Stimulated activated CD8-positive, alpha-beta memory T cell treated with anti-CD3 and anti-CD28 coated beads, Interleukin-2, amount 100 ng/mL, for 1 hour (primary cell): ENCODE measurements at places on chromosomes 7 and 10.

DNA sequence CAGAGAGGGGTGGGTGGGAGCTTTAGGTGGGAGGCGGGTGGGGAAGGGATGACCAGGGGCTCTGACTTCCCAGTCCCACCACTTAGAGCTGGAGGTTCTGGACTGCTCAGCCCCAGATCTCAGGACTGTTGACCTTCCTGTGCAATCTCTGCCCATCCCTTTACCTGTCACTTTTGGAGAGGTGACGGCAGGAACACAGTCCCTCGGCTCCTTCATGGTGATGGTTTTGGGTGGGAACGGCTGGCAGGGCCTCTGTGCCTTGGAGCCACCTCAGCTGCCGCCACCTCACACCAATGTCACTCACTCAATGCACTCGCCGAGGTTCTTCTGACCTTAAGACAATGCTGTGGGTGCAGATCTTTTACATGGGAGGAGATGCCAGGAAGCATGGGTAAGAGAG lies 49.0 kb downstream of the TMEM270 start:
- no peak for DNase-seq

DNA sequence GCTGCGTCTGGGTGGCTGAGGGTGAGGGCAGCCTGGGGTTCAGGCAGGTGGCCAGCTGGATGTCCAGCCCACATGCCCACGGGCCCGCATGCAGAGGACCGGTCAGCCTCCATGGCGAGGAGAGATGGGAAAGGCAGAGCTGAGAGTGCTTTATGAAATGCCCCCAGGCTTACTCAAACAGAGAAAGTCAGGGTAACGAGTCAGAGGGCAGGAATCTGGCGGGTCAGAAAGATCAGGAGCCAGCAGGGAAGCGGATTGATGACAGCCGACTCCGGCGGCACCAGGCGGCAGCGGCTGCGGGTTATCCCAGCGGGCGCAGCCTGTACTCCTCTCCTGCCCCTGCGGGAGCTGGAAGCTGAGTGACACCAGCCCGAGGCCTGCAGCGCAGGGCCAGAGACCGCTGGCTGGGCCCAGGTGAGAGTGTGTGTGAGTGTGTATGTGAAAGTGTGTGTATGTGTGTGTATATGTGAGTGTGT lies 13.4 kb downstream of the SLC13A4 start:
- DNase-seq = no peak

- DNase-seq = no peak
Observed at GRCh38 chr10:22026287-22026686, 22.8 kb upstream of the DNAJC1 start.

- no peak for DNase-seq
Observed at GRCh38 chr10:131022981-131023380, 288.5 kb downstream of the TCERG1L start.

DNA sequence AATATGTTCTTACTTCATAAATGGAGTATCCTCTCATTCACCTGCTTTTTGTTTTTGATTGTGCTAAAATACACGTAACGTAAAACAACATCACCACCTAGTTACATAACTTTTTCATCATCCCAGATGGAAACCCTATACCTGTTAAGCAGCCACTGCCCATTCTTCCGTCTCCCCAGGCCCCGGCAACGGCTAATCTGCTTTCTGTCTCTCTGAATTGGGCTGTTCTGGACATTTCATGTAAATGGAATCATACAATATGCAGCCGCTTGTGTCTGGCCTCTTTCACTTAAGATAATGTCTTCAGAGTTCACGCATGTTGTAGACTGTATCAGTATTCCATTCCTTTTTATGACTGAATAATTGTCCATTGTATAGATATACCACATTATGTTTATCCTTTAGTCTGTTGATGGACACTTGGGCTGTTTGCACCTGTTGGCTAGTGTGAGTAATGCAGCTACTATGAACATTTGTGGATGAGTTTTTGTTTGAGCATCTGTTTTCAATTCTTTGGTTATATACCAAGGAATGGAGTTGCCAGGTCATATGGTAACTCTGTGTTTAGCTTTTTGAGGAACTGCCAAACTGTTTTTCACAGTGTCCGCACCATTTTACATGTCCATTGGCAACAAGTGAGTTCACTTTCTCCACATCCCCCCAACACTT lies 14.1 kb upstream of the SUN1 start:
- no peak for DNase-seq

- no peak for DNase-seq
Observed at GRCh38 chr10:22308390-22308789, 7.8 kb upstream of the COMMD3 start.

GRCh38 chr10:11647676-11648075 lies 36.2 kb upstream of the USP6NL start:
- DNase-seq = no peak

GRCh38 chr10:104349623-104350126 lies 4.0 kb upstream of the CFAP58 start:
- no peak for DNase-seq

GRCh38 chr7:1935176-1936005 lies 265.3 kb downstream of the ELFN1 start:
- DNase-seq = no peak

DNA sequence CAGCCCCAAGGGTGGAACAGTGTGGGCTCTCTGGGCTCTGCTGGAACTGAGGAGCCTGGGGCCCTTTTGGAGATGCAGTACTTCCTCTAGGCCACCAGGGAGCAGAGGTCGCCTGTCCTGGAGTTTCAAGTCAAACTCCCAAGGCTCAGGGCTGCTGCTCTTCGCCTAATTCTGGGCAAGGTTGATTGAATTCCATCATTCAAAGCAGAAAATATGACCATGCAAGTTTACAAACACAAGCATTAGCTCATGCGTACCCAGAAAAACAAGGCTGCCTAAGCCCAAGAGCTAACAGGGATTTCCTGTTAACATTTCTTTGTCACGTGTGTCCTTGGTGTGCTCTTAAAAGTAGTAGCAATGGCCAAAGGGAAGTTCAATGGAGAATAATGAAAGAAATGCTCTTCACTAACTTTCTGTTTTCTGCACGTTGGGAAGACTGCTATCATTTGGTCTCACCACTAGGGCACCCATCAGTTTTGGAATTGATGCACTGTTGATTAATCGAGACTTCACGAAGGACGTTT lies 20.1 kb downstream of the LDB3 start:
- DNase-seq = no peak

- DNase-seq = no peak
Observed at GRCh38 chr7:116653204-116653603, 18.8 kb upstream of the MET start.

DNA sequence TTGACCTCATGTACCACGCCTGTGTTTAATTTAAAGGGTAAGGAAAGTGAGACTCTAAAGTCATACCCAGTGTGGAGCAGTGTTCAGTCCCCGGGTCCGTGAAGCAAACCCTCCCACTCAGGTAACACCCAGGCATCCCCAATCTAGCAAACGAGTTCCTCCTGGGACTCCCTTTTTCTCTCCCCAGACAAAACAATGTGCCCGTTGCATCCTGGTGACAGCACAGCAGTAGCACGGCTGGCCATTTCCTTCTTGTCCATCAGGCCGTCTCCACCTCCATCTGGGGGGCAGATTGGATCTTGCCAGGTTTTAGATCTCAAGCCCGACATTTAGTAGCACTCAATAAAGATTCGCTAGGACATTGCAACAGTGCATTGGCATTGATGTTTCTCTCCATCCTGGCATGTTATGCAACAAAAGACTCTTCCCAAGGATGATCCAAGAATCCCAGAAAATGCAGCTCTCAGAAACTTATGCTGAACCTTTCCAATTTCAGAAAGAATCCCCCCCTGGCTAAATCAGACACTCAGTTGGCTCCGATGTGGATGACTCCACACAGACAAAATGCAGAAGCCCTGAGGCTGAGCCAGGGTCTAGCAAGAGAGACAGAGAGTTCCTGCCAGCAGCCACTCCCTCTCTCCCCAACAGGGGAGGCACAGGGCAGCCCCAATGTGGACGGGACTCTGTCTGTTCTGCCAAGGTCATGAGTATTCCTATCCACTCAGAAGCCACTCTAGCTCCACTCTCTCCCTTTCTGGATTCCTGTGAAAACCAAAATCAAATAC lies 274.5 kb upstream of the MGMT start:
- no peak for DNase-seq

GRCh38 chr10:110962443-110962842 lies 43.0 kb downstream of the SHOC2 start:
- no peak for DNase-seq

DNA sequence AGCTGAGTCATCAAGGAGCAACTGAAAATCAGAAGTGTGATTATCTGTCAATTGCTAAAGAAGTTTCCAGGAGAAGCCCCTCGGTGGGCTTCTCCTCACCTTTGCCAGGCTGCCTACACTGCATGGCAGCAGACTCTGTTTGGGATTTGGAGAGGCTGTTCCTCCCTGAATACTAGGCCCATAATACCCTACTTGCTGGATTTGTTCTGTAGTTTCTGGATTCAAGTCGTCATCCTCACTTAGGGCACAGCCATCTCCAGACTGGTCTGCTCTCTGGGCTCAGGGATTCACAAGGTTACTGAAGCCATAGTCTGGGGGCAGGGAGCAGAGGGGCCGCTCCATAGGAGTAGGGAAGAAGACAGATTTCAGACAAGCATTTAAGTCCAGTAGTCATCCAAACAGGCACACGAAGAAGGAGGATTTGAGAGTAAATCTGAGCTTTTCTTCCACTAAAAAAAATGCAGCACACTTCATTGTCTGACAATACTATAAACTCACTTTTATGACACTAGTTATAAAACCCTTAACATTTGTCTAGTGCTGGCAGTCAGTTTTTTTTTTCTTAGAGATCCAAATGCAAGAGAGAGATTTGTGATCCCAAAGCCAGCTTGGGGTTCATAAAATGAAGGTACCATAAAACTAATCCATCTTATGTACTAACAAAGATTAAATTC lies 723.3 kb downstream of the GRID1 start:
- DNase-seq = no peak

- DNase-seq = no peak
Observed at GRCh38 chr7:29231671-29232232, 37.2 kb downstream of the CHN2 start.

GRCh38 chr7:12898620-12899019 lies 211.2 kb downstream of the ARL4A start:
- no peak for DNase-seq

GRCh38 chr7:139823959-139824521 lies 5.0 kb upstream of the TBXAS1 start:
- no peak for DNase-seq

- DNase-seq = no peak
Observed at GRCh38 chr7:153590136-153590535, 462.1 kb upstream of the DPP6 start.

- no peak for DNase-seq
Observed at GRCh38 chr10:49837685-49838084, 75.6 kb upstream of the OGDHL start.

- no peak for DNase-seq
Observed at GRCh38 chr7:155670521-155670920, 26.1 kb downstream of the RBM33 start.

- no peak for DNase-seq
Observed at GRCh38 chr7:96327429-96327828, 5.5 kb upstream of the SLC25A13 start.

DNA sequence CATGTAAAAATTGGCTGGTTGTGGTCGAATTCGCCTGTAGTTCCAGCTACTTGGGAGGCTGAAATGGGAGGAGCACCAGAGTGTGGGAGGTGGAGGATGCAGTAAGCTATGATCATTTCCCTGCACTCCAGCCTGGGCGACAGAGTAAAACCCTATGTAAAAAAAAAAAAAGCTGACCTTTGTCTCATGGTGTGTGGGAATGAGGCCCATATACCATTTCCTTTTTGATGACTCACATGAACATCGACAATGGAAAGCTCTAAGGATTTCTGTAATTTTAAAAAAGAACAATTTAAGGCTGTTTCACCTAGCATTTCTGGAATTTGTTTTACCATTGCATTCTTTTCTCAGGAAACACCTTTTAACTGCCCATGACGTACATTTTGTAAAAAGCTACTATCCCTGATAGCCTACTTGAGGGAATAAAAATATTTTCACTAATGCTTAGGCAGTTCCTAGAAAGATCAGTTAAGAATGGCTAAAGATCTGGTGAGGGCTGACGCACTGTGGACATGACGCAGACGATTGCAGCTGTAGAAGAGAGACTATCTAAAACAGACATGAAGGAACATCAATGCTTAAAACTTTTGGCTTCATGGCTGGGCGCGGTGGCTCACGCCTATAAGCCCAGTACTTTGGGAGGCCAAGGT lies 400.6 kb upstream of the IGFBP3 start:
- no peak for DNase-seq

DNA sequence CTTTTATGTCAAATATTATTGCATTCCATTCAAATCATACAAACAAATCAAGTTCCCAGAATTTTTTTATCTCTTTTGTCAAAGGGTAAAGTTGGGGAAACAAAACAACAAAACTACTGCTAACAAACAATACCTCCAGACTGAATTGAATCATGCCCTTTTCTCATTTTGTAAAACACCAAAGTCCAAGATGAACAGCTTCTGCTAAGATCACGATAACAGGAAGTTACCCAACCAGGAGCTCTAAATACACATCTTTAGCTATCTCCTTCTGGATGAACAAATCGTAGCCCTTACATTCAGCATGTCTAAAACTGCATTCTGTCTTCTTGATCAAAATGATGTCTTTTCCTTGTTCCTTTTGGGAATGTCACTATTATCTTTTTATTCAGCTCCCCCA lies 97.4 kb downstream of the CTTNBP2 start:
- no peak for DNase-seq

DNA sequence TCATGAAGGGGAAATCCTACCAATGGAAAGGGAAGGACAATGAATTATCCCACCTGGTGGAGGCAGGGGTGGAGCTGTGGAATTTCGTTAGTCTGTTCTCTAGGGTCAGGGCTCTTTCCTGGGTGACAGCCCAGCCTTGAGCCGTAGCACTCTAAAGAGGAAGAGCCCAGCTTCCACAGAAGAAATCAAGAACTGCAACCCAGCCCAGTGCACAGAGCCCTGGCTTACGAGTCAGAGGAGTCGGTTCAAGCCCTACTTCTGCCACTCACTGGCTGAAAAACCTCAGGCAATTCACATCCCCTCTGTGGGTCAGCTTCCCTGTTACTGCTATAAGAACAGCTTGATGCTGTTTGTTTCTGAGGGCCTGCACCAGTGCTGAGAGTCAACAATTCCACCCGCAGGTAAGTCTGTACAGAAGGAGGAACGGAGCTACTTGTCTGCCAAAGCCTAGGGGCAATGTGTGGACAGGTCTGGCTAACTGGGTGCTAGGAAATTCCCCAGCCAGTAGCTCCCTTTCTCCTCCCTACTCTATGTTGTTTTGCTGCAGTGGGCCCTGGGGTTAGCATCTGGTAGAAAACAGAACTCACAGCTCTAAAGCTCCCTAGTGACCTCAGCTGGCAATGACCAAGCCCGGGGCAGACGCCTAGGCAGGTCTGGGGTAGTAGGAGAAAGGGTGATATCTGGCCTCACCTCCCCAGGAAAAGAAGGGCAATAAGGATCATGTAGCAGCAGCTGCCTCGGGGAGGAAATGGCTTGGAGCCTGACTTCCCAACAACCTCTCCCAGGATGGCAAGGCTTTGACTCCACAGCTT lies 3.3 kb downstream of the AVPI1 start:
- no peak for DNase-seq
